ENCODE measurements at places on chromosomes 2 and 18.

- DNase-seq = no peak
Measured at GRCh38 chr2:237083026-237083425, 2.7 kb upstream of the COPS8 start.

DNA sequence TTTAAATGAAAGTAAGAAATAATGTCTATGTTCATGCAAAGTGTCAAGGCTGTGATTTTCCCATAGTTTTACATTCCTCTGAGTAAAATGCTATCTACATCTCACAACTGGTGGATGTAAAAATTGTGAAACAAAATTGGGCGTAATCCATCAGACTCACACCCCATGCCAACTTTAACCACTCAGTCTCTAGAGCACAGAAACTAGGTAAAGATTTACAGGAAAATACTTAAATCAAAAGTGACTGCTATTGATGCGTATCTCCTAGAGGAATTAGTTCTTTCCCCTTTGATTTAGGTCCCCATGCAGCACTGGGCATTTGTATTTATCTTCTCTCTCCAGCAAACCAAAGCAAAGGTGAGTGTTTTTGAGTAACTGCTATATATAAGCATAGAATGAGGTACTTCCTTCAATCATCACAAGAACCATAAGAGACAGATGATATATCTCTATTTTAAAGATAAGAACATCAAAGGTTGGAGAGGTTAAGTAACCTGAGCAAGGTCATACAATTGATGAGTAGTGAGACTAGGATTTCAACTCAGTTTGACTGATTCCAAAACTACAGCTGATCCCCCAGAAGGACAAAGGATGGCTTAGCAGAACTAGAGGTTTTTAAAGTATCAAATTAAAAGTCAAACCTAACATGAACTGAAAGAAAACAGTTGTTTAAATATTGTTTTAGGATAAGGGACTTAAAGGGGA lies 594.0 kb upstream of the ACVR2A start:
- no peak for DNase-seq

GRCh38 chr2:71995067-71995665 lies 152.5 kb downstream of the CYP26B1 start:
- no peak for DNase-seq

- DNase-seq = no peak
Measured at GRCh38 chr2:169203952-169204351, 134.6 kb downstream of the DHRS9 start.

DNA sequence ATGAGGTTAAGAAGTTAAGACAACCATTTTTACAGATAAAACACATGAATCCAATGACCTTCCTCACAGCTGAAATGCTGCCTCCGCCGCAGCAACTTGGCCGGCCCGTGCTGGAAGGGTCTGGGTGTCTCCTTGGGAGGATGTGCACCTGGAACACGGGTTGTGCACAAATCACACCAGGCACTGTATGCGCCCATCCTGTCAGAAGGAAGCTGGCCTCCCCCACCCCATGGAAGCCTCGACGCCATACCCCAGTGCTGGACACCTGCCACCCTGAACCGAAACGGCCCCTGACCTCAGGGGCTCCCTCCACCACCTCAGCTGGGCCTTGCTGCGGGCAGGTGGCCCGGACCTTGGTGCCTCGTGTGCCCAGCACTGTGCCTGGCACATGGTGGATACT lies 111.8 kb downstream of the PXDN start:
- no peak for DNase-seq

DNA sequence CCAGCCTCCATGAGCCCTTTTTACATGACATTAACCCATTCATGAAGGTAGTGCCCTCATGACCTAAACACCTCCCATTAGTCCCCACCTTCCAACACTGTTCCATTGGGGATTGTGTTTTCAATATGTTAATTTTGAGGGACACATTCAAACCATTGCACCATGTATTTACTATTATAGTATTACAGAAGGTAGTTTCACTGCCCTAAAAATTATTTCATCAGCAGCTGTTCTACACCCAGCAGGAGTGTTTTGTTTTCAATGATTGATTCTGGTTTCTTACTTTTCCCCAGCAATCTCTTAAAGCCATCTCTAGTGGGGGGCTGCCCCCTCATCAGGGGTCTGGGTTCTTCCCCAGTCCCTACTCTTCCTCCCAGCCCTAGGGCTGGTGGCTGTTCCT lies 71.9 kb downstream of the CERS6 start:
- DNase-seq = no peak

GRCh38 chr2:75634945-75635344 lies 11.6 kb upstream of the MRPL19 start:
- no peak for DNase-seq

GRCh38 chr18:57881818-57882413 lies 78.8 kb upstream of the ATP8B1 start:
- peak; percentile 50 for DNase-seq

GRCh38 chr2:27627963-27628766 lies 647 bp downstream of the CCDC121 start:
- DNase-seq = peak; percentile 4

- DNase-seq = no peak
Measured at GRCh38 chr2:173107629-173108022, 32.0 kb downstream of the MAP3K20 start.
